Ecto neural progenitor cell (in vitro differentiated cells): ENCODE measurements at places on chromosomes 12 and 14.

GRCh38 chr12:94987801-94988200, 15.7 kb downstream of the NDUFA12 start:
- DNase-seq = no peak

- DNase-seq = no peak
These were observed 254.4 kb upstream of the CCDC196 start for GRCh38 chr14:66231820-66232219.

- DNase-seq = no peak
These were observed 19.7 kb upstream of the SLC2A14 start for GRCh38 chr12:7892186-7892980.

- no peak for DNase-seq
These were observed 23.0 kb upstream of the GSG1 start for GRCh38 chr12:13126494-13126893.

- no peak for DNase-seq
These were observed 38.5 kb downstream of the LTBP2 start for GRCh38 chr14:74573421-74574089.
